ENCODE measurements at places on chromosomes 6 and 20.

GRCh38 chr6:144888621-144889020 lies 603.5 kb downstream of the UTRN start:
- DNase-seq: no peak

GRCh38 chr6:81700414-81700813 lies 52.1 kb downstream of the TENT5A start:
- DNase-seq: no peak

DNA sequence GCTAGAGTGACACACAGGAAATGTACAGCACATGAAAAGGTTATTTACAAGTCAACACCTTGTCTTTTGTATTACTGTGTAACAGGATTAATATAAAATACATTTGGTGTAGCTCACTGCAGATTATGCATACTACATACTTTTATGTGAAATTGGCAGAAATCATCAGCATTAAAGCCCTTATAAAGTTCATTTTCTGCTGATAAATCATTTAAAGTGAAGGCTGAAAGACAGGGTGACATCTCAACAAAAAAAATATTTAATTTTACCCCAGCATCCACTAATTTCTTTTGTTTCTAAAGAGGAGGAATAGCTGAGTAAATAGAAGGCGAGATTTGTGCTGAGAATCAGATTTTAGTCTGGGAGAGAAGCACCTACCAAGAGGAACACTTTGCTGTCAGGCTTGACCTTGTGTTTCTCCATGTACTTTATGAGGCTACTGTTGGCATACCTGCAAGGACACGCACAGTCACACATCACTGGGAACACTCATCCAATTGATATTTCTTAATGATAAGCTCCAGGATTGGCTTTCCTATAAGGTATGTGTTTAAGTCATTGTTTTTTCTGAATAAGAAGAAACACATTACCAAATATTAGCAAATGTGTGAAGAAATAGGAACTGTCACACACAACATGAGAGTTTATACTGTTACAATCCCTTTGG lies 146.6 kb upstream of the SLC22A16 start:
- DNase-seq: no peak

DNA sequence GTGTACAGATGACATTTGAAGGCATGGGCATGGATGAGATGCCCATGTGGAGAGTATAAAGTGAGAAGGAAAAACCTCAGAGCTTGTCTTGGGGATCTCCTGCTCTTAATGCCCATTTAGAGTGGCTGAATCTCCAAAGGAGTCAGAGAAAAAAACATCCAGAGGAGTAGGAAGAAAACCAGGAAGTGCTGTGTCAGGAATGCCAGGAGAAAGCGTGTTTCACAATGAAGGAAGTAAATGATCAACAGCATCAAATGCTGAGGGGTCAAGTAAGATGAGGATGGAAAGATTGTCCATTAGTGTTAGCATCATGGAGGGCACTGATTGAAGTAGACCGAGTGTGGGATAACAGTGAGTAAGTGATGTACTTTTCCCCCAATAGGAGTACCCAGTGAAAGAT lies 56.1 kb downstream of the FIG4 start:
- no peak for DNase-seq

GRCh38 chr6:162821102-162821501 lies 93.3 kb downstream of the PACRG start:
- DNase-seq: no peak

GRCh38 chr20:44692932-44693480 lies 22.2 kb upstream of the CCN5 start:
- no peak for DNase-seq

GRCh38 chr6:16687045-16687444 lies 74.2 kb downstream of the ATXN1 start:
- peak; percentile 73 for DNase-seq

- no peak for DNase-seq
These were observed 308.1 kb downstream of the KHDRBS2 start for GRCh38 chr6:61977947-61978346.

- no peak for DNase-seq
These were observed 19.4 kb downstream of the MAP3K5 start for GRCh38 chr6:136772685-136773472.

GRCh38 chr6:97863697-97864096 lies 580.7 kb upstream of the MMS22L start:
- DNase-seq: no peak

- peak; percentile 4 for DNase-seq
These were observed 132.4 kb upstream of the SYNDIG1 start for GRCh38 chr20:24337069-24337468.

GRCh38 chr6:154352898-154353585 lies 3.6 kb downstream of the IPCEF1 start:
- peak; percentile 89 for DNase-seq

GRCh38 chr6:158669145-158670035 lies 19.5 kb downstream of the SYTL3 start:
- no peak for DNase-seq

- DNase-seq: no peak
These were observed 50.1 kb downstream of the PHF3 start for GRCh38 chr6:63685446-63686379.

- no peak for DNase-seq
These were observed 6.5 kb upstream of the SLC22A16 start for GRCh38 chr6:110482774-110483400.

- DNase-seq: no peak
These were observed 73.3 kb upstream of the CD93 start for GRCh38 chr20:23159256-23159946.

DNA sequence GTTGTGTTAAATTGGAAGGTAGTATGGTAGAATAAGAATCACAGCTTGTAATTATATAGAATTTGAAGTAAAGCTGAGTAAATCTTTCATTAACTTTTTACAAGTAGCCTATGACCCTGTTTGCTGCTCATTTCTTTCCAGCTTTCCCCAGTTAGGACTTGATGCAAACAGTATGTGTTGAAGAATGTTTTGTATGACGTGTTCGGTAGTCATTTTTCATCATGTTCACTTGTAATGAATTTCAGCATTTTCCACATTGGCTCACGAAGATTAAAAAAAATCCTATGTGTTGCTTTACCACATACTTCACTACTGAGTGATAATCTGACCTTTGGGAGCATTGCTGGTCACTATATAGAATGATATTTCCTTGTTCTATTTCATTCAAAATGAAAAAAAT lies 162.4 kb downstream of the CDKAL1 start:
- no peak for DNase-seq

GRCh38 chr6:12923644-12924235 lies 207.2 kb downstream of the PHACTR1 start:
- DNase-seq: no peak

DNA sequence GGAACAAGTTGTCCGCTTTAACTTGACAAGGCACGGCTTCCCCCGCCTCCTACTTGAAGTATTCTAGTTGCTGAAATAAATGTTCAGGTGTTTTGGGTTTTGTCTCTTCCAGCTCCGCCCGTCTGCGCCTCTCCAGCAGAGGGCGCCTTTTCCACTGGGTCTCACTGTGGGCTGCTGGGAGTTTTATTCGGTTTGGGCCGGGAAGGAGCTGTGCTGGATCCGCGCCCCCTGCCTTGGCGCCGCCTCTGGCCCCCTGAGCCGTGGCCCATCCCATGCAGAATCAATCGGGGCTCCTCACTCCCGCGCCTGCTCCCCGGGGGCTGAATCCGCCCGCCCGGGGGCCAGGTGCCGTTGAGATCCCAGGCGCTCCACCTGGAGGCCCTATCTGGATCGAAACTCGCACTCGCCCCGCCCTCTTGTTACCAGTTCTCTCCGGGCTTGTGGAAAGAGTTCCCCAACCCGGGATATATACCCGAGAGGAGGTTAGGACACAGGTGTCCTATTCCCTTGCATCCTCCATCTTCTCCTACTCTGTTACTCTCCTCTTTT lies 51.0 kb upstream of the TCF21 start:
- peak; percentile 70 for DNase-seq

- no peak for DNase-seq
These were observed 37.5 kb downstream of the ELMO2 start for GRCh38 chr20:46368902-46369268.

DNA sequence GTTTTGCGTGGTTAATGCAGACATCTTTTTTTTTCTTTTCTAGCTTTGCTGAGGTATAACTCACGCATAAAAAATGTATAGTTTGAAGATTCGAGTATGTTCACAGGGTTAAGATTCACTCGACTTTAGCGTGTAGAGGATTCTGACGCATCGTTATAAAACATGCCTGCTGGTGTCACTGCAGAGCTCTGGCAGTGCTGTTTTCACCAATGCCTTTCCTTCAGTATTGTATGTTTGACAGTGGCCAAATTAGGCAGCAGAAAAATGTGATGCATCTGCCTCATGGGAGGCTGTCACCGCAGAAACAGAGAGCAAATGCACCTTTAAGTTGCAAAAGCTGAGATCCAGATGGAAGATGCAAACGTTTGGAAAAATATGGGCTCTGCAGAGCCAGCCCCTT lies 18.0 kb upstream of the SIRPB2 start:
- DNase-seq: peak; percentile 30

- no peak for DNase-seq
These were observed 98.4 kb upstream of the CARMIL1 start for GRCh38 chr6:25180630-25181349.

DNA sequence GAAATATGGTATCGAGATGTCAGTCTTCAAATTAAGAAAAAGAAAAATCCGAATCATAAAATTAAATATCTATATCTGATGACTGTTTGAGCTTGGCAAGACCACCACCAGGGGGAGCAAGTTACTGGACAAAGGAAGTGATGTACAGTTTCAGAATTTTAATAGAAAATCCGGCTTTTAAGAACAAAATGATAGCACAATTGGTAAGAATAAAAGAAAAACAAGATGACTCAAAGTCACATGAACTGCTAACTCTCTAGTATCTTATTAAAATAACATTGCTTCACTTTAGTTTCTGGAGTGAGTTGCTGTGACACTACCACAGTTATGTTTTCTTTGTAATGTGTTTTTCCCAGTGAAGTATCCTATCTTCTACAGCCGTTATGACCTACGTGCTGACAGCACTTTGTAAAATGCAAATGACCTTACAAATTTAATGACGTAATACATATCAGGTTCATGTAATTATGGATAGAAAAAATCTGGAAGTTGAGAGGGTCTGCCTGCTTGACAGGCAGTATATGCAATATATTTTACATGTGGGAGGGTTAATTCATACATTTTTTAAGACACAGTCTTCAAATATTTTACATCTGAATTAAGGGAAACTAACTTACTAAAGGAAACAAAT lies 405.3 kb upstream of the HS3ST5 start:
- DNase-seq: peak; percentile 21

GRCh38 chr6:118504611-118505010 lies 43.5 kb upstream of the PLN start:
- no peak for DNase-seq

- DNase-seq: peak; percentile 89
These were observed 2.2 kb upstream of the TAP2 start for GRCh38 chr6:32840604-32841246.

- no peak for DNase-seq
These were observed 117.2 kb downstream of the OTOR start for GRCh38 chr20:16865406-16865805.

- no peak for DNase-seq
These were observed 4.9 kb upstream of the ACSS1 start for GRCh38 chr20:25062841-25063240.

GRCh38 chr6:45209762-45210161 lies 118.4 kb upstream of the RUNX2 start:
- no peak for DNase-seq

- DNase-seq: peak; percentile 37
These were observed 202.1 kb downstream of the NFATC2 start for GRCh38 chr20:51340451-51340840.

- DNase-seq: no peak
These were observed 262.4 kb downstream of the ERMARD start for GRCh38 chr6:170013815-170014214.

DNA sequence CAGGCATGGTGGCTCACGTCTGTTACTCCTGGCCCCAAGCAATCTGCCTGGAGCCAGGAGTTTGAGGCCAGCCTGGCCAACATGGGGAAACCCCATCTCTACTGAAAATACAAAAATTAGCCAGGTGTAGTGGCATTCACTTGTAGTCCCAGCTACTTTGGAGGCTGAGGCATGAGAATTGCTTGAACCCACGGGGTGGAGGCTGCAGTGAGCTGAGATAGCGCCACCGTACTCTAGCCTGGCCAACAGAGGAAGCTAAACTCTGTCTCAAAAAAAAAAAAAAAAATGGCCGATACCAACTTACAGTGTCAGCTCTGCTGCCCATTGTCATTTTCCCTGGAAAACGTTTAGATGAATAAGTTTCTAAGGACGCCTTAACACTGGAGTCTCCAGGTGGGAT lies 489.9 kb downstream of the TFAP2A start:
- DNase-seq: no peak

DNA sequence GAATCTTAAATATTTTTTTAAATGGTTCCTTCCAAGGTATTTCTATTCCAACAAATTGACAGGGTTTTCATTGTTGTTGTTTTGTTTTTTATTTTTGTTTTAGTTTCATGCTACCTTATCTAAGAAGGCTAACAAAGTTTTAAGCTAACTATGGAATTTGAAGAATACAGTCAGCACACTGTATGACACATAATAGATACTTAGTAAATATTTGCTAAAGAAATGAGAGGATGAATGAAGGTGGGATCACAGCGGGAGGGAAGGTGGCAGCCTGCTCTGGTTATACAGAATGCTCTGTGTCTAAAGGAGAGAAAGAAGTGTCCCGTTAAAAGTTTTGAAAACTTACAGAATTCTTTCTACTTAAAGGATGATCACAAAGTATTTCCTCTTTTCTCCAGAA lies 43.7 kb upstream of the DST start:
- DNase-seq: no peak

- no peak for DNase-seq
These were observed 130.6 kb downstream of the SYNDIG1 start for GRCh38 chr20:24600012-24600411.

GRCh38 chr6:146551545-146551944 lies 7.9 kb downstream of the RAB32 start:
- DNase-seq: no peak

- no peak for DNase-seq
These were observed 30.0 kb downstream of the VSTM2L start for GRCh38 chr20:37932919-37933318.

- DNase-seq: peak; percentile 21
These were observed 221.6 kb downstream of the OGFRL1 start for GRCh38 chr6:71510057-71510713.

DNA sequence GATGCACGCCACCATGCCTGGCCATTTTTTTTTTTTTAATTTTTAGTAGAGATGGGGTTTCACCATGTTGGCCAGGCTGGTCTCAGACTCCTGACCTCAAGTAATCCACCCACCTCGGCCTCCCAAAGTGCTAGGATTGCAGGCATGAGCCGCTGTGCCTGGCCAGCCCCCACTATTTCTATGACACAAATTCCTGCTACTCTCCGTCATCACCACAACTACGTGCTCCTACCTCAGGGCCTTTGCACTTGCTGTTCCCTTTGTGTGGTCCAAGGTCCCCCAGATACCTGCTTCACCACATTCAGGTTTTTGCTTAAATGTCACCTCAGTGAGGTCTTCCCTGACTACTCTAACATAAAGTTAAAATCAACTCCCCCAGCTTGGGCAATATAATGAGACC lies 5.2 kb upstream of the CEBPB start:
- DNase-seq: no peak
